Breast epithelium (tissue), 4 donors: ENCODE measurements at places on chromosomes 6 and 20. TPM values are rescaled to one million over a fixed set of nuclear protein-coding genes. Genes with fewer than 3 reads are reported as not detected.

Gene TPD52L1
- total RNA-seq = 27.2 TPM

Gene MYBL2
- 0.44 TPM for total RNA-seq

Gene EDEM2
- 19.3 TPM for total RNA-seq

Gene ARHGAP40
- not detected for total RNA-seq

Gene IL17A
- not detected for total RNA-seq

GRCh38 chr20:22740829-22741228 lies 156.5 kb upstream of the FOXA2 start:
- H3K27me3 ChIP-seq = no peaks in the 10 kb centered on the region
- H3K4me1 ChIP-seq = no peaks in the 10 kb centered on the region
- H3K36me3 ChIP-seq = no peaks in the 10 kb centered on the region
- DNase-seq = no peak
- no peak overlapping the region for H3K4me3 ChIP-seq

DNA sequence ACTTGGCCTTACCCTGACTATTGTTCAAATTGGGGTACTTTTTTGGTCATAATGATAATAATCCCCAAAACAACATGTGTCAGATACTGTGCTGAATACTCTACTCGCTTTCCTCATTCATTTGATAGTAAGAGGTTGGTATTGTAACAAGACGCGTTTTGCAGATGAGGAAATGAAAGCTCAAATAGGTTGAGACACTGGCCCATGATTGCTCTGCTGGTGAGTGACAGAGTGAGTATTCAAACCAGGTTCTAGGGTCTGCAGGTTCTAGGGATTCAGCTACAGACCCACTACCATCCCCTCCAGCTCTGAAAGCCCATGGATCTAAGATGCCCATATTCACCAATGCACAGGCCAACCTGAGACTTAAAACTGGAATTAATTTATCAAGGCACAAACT lies 1.3 kb upstream of the ENPP4 start:
- H3K4me3 ChIP-seq = no peak overlapping the region
- no peaks in the 10 kb centered on the region for H3K4me1 ChIP-seq
- no peaks in the 10 kb centered on the region for H3K27me3 ChIP-seq
- no peaks in the 10 kb centered on the region for H3K36me3 ChIP-seq
- no peak overlapping the region for H3K27ac ChIP-seq

DNA sequence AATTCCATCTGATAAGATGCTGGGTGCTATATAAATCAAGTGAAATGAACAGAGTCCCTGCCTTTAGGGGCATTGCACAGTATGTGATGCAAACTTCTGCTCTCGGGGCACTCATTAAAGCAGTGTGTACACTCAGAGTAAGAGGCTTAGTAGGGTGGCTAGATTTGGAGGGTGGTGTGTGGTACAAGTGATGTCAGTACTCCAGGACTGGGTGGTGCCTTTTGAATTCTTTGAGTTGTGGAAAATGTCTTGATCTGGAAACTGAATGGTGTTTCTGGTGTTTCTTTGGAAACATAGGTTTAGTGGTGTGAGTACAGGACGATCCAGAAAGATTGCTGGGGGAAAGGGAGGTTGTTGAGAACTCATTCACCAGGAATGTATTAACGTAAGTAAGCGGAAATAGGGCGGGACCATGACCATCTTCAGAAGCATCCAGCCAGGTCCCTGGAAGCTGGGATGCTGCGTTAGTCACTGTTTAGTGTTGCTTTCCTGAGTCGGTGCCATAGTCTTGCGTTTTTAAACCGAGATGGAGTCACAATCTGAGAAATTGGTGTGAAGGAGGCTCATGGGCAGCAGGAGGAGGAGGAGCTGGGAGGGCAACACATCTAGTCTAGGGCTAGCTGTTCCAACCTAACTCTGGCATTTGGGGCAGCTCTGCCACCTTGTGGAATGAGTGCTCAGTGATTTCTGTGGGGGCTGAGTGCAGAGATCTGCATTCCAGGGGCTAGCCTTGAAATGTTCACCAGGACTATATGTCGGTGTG lies 70.3 kb downstream of the SCAND1 start:
- no peak overlapping the region for H3K4me3 ChIP-seq
- no peaks in the 10 kb centered on the region for H3K4me1 ChIP-seq
- H3K27me3 ChIP-seq = no peaks in the 10 kb centered on the region
- peak overlapping the region; percentile 71 for H3K27ac ChIP-seq

DNA sequence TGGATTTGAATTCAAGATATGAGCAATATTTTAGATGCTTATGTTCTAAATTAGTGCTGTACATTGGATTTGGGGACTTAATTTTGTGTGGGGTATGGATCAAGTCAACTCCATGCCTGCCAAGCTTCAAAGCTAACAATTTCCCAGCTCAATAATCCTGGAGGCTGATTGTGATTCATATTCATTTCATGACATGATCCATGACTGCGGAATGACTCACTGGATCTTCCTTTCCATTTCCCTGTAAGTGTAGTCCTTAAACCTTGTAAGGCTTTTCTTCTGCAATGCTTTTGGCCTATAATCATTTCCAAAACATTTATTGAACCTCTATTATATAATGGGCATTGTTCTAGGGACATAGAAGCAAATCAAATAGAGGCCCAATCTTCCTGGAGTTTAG lies 44.7 kb upstream of the CCN2 start:
- no peaks in the 10 kb centered on the region for H3K36me3 ChIP-seq
- no peaks in the 10 kb centered on the region for H3K4me1 ChIP-seq
- no peak overlapping the region for H3K4me3 ChIP-seq
- H3K27ac ChIP-seq = no peak overlapping the region
- no peaks in the 10 kb centered on the region for H3K27me3 ChIP-seq
- DNase-seq = no peak

GRCh38 chr6:16223362-16223761 lies 15.0 kb upstream of the GMPR start:
- DNase-seq = no peak
- H3K27ac ChIP-seq = no peak overlapping the region
- no peaks in the 10 kb centered on the region for H3K4me1 ChIP-seq
- H3K4me3 ChIP-seq = no peak overlapping the region

- no peak overlapping the region for H3K27ac ChIP-seq
- no peak for DNase-seq
- no peak overlapping the region for H3K4me3 ChIP-seq
- no peaks in the 10 kb centered on the region for H3K4me1 ChIP-seq
- H3K27me3 ChIP-seq = no peaks in the 10 kb centered on the region
- H3K36me3 ChIP-seq = no peaks in the 10 kb centered on the region
Observed at GRCh38 chr6:89301586-89302194, 13.4 kb downstream of the GABRR2 start.

- no peaks in the 10 kb centered on the region for H3K36me3 ChIP-seq
- no peaks in the 10 kb centered on the region for H3K4me1 ChIP-seq
- no peak overlapping the region for H3K27ac ChIP-seq
- no peak for DNase-seq
- H3K27me3 ChIP-seq = no peaks in the 10 kb centered on the region
- no peak overlapping the region for H3K4me3 ChIP-seq
Observed at GRCh38 chr20:51085769-51086168, 62.9 kb upstream of the KCNG1 start.

- H3K4me1 ChIP-seq = peaks cover 5% of the 10 kb centered on the region
- peak overlapping the region; percentile 19 for H3K27ac ChIP-seq
- H3K36me3 ChIP-seq = no peaks in the 10 kb centered on the region
- DNase-seq = no peak
- no peaks in the 10 kb centered on the region for H3K27me3 ChIP-seq
Observed at GRCh38 chr6:14638906-14639761, 521.6 kb downstream of the CD83 start.
